ENCODE measurements at places on chromosomes 4 and X.

GRCh38 chrX:111402344-111402743 lies 9.6 kb downstream of the DCX start:
- DNase-seq: no peak

DNA sequence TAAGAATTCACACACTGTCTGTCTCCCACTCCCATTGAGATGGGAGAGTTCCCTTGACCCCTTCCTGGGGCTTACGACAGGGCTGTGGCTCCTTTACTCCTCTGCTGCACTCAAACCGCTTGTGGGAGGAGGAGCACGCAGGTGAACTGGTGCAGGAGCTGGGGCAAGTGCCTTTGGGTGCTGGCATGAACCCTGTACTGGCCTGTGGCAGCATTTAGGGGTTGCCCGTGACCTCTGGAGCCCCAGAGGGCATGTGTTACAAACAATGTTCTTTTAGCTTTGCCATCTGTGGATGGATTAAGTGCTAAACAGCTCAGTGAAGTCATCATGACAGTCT lies 21.8 kb upstream of the FTHL17 start:
- no peak for DNase-seq

DNA sequence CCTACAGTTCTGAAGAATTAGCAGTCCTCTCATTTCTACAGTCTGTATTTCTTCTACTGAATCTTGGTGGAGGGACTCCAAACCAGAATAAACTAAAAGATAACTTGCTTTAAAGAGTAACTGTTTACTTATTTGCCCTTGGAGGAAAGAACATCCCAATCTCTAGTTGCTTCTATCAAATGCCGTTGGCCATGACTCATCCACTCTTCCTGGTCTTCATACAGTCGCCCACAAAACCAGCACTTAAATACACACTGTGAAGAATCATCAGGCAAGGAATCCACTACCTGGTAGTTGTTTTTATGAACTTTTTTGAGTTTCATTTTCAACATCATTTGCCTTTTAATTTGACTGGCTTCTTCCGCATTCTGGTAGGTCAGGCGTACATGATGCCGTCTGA lies 14.2 kb downstream of the ZNF518B start:
- DNase-seq: no peak

DNA sequence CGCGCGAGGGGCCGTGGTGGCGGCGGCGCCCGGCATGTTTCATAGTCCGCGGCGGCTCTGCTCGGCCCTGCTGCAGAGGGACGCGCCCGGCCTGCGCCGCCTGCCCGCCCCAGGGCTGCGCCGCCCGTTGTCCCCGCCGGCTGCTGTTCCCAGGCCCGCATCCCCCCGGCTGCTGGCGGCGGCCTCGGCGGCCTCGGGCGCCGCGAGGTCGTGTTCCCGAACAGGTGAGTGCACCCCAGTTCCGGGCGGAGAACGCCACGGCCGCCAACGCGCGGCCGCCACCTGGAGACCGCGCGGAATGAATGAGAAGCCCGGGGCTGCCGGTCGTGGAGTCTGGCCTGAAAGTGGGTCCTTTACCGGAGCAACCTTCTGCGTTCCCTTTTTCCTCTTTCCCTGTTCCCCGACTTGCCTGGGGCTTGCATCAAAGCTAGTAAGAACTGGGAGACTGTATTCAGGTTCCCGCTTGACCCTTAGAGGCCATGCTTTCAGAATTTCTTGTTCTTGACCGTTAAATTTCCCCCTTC lies 429 bp downstream of the NOCT start:
- DNase-seq: peak; percentile 66

GRCh38 chr4:168831919-168832762 lies 177.9 kb downstream of the CBR4 start:
- peak; percentile 92 for DNase-seq

DNA sequence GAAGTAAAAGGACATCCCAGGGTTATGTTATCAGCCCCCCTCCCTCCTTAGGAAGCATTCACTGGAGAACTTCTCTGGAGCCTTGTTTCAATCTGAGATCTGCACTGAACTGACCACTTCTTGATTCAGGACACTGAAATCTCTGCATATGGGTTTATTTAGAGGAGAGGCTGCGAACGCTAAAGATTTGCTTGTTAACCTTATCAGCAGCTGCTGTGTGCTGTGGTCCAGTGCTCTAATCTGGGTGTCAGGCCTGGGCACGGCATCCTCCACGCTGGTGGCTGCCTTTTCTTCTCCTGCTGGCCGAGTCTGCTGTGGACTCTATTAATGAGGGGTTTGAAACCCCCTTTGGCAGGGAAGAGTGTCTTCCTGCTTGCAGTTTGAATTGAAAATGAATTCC lies 1094.7 kb upstream of the TENM3 start:
- no peak for DNase-seq

GRCh38 chrX:38108364-38108763 lies 102.0 kb downstream of the SYTL5 start:
- no peak for DNase-seq

DNA sequence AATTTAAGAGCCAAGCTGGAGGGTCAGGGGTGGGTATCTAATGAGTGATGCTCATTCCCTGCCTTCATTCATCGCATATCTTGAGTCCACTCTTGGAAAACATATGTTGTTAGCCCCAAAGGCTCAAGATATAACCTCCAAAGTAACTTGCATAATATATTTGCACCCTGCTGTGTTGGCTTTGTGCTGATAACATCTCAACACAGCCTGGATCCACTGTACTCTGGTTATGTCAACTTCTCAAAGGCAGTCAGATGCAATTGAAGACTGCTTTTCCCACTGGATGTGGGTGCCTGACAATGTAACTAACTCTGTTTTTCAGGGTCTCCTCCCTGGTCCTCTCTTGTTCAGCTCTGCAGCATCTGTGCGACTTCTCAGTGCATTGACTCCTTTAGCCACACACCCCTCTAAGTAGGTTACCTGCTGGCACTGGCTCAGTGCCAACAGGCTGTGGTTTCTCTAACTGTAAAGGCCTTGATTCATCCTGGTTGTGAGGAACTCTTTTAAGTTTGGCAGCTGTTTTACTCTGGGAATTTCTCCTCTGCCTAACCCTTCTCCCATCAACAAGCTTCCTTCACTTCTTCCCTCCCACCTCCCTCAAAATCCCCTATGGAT lies 28.1 kb downstream of the SLC16A2 start:
- DNase-seq: no peak
